HTR-8/SVneo (cell line): ENCODE measurements at places on chromosomes 5 and 9.

- no peak for DNase-seq
These were observed 75.9 kb downstream of the SLC38A9 start for GRCh38 chr5:55636177-55636576.

DNA sequence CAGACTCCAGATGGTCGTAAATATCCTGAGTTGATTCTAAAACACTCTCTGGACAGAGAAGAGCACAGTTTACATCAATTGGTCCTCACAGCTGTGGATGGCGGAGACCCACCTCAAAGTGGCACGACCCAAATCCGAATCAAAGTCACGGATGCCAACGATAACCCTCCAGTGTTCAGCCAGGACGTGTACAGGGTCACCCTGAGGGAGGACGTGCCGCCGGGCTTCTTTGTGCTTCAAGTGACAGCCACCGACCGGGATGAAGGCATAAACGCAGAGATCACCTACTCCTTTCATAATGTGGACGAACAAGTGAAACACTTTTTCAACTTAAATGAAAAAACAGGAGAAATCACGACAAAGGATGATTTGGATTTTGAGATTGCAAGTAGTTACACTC lies 891 bp downstream of the PCDHGB2 start:
- no peak for DNase-seq

- DNase-seq: no peak
These were observed 397.5 kb downstream of the IRX2 start for GRCh38 chr5:2353871-2354440.

DNA sequence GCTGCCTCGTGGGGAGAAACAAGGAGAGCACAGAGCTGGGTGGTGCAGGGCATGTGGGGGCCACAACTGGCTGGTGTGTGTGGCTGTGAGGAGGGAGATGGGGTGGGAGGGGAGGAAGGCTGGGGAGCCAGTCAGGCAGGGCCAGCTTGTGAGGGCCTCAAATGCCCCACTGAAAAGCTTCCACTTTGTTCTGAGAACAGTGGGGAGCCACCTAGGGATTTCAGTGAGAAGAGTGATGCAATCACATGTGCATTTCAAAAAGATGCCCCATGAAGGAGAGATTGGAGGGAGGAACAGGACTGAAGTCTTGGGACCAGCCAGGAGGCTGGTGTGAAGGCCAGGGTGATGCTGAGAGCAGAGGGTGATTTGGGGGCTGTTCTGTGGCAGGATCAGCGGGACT lies 1.3 kb downstream of the OR13J1 start:
- DNase-seq: no peak

- DNase-seq: no peak
These were observed 423.2 kb upstream of the SGCD start for GRCh38 chr5:155903791-155904190.

- peak; percentile 56 for DNase-seq
These were observed 152.1 kb downstream of the FSTL4 start for GRCh38 chr5:133460172-133460758.

- no peak for DNase-seq
These were observed 149.7 kb upstream of the ADAMTS16 start for GRCh38 chr5:4990462-4990861.

DNA sequence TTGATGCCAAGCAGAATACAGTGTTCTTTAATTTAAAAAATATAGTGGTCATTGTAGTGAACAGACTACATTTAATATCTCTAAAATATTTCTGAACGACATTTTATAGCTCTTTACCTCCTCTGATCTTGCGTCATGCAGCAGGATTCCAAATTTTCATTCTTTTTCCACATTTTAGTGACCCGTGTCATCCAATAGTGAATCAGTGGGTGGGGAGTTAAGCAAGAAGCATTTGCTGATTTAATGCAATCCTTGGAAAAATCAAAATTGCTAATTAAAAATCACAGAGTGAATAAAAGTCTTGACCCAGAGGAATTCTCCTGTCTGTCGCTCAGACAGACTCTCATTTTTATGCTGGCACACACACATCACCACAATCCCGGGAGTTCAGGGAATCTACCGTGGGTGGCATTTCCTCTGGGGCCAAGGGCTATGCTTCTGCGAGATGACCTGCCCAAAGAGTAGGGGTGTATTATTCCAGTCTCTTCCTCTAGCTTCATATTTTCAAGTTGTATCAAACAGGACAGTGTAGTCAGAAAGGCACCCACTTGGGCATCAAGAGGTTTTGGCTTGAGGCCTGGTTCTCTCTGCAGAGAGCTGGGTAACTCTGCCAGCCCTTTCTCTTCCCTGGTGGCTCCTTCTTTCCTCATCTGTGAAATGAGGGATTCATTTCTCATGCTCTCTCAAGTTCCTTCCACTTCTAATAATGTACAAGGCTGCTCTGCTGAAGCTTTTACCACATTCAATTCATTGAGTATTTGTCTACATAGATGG lies 24.8 kb upstream of the OTP start:
- DNase-seq: no peak

DNA sequence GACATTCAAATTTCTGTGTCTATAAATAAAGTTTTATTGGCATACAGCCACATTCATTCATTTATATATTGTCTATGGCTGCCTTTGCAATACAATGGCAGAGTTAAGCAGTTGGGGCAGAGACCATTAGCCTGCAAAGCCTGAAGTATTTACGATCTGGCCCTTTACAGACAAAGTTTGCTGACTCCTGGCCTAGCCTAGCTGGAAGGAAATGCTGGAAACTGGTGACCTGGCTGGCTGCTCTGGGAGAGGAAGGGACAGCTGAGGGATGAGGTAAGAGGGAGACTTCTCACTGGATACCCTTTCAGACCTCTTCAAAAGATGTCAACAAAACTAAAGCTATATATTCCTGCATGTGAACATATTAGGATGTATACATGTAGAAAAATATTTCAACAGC lies 66.0 kb upstream of the PPARGC1B start:
- DNase-seq: no peak

DNA sequence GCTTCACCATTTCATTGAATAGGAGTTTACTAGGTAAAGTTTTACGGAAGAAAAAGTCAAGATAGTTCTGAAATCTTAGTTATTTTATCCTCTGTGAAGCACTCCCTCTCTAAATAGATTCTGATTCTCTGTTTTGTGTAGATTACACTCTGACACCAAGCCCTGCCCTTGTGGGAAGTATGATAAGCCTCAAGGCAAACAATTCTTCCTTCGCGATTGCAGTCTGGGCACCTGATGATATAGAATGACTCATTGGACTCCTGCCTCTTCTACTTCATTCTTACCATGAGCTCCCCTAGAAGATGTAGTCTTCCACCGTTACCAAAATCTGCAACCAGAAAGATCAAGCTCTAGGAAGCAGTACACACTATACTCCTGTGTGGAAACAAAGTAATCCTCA lies 626.9 kb upstream of the PTGER4 start:
- DNase-seq: no peak

DNA sequence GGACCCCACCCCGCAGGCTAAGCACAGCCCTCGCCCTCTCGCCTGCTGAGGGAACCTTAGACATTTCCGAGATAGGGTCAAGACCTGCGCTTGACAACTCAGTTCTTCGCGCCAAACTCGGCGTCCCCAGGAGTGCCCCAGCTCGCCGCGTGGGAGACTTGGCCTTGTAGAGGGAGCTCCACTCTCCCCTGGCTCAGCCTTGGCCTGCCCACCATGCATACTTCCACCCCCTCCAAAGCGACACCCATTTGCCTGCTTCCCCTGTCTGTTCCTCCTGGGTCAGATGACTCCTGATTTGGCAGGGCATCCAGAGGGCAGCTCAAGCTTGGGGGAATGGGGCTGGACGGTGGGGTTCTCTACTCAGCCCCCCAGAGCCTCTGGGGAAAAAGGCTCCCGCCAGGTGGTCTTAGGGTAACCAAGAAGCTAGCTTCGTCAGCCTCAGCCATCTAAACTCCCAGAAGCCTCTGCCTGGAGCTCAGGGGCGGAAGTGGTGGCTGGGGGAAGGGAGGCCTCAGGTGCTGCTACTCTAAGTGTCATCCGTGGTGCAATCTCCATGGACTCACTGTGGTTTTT lies 560 bp downstream of the DOCK2 start:
- no peak for DNase-seq

- DNase-seq: no peak
These were observed 38.0 kb upstream of the UBTD2 start for GRCh38 chr5:172321593-172321992.

- DNase-seq: no peak
These were observed 22.5 kb downstream of the C5orf47 start for GRCh38 chr5:174011441-174011840.

- DNase-seq: no peak
These were observed 273.2 kb downstream of the SH3GL2 start for GRCh38 chr9:17852108-17852507.

- DNase-seq: no peak
These were observed 41.9 kb upstream of the CFAP157 start for GRCh38 chr9:127664678-127665507.

DNA sequence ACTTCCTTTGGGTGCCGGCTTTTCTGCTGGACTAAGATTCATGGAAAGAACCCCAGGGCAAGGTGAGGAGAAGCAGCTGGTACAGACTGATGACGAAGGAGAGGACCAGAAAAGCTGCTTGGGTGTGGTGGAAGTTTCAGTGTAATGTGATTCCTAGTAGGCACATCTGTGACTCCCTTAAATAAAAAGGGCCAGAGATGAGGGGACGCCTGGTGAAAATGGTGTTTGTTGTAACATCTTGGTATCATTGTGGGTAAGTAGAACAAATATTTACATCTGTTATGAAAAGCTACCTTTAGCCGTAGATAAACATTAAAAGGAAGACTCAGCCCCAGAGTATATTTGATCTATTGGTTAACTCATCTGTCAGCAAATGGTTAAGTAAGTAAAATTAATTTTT lies 33.8 kb downstream of the OTULINL start:
- no peak for DNase-seq

DNA sequence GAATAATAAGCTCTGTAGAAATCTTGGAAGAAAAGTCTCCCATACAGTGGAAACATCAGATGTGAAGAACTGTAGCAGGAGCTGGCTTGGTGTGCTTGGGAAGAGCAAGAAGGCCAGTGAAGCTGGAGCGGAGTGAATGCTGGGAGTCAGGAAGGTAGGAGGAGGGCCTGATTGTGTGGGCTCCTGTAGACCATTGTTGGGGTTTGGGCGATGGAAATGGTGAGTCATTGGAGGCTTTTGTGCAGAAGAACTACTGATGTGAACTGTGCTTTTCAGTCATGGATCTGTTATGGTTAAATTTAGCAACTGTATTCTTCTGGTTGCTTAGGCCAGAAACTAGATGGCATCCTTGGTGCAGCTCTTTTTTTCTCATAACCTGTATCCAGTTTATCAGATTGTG lies 2.3 kb downstream of the ICE1 start:
- DNase-seq: no peak

DNA sequence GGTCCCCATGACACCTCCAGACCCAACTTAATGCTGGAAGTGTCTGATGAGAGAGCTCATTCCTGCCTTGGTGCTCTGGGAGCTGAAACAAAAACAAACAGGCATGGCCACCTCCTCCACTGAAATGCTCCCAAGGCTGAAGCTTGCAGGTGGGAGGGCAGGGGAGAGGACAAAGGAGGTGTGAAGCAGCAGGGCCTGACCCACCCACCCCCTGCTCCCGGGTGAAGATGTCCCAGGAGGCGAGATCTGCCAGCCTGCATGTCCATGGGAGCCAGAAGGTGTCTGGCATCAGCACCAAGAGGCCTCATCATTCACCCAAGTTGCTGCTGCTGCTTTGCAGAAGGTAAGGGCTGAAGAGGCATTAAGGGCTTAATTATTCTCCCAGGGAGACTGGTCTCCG lies 4.2 kb upstream of the CCIN start:
- no peak for DNase-seq

DNA sequence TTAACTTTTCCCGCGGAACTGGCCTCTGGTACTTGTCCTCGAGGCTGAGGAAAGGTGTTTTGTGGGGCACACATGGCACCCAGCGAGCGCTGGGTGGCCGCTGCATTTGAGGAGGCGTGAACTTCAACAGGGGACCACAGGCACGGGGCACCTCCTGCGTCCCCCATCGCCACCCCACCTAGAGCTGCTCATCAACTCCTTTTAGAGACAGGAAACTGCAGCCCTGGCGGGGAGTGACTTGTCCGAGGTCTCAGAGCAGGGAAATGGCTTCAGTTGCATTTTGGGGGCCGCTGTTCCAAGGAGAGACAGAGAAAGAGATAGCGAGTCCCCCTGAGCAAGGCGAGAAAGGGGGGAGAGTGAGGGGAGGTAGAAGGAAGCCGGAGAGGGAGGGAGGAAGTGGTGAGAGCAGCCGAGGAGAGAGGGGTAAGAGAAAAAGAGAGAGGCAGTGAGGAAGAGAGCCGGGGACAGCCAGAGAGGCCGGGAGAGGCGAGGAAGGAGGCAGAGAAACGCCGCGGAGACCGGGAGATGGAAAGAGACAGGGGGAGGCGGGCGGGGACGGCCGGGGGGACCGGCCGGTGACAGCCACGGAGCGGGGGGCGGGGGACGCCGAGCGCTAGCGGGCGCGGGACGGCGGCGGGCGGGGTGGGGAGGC lies 12.5 kb upstream of the LHX2 start:
- no peak for DNase-seq

DNA sequence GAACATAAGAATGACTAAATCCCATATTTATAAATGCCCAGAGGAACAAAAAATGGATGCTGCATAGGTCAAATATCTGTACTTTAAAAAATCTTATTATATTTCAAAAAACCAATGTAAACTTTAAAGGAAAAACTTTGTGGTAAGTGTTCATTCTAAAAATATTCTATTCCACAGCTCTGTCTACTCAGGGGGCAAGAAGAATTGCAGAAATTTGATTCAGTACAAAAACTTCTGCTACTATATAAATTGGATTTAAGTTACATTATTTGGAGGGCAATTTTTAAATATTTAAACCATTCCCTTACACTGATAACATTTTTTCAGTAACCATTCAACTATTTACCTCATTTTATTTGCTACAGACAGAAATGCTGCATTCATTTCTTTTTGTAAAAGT lies 32.1 kb downstream of the NFIB start:
- no peak for DNase-seq

DNA sequence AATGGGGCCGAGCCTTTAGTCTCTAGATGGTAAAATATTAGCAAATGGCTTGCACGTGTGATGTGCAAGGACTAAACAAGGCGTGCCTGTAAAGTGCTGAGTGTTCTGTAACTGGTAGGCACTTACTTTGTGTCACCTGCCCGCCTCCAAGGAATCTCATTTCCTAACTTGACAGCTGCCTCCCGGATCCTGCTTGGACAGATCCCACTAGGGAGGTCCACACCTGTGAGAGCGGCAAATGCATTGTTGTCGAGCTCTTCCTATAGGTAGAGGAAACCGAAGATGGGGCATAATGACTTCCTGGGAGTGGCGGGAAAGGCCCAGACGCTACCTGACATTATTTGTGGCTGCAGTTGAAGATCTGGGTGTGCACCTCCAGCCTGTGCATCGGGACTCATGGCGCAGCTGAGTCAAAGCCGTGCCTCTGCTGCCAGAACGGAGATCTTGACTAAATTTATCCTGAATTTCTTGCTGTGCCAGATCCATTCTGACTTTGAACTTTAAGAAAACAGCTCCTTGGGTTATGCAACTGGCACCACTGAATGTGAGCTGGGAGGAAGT lies 79.8 kb downstream of the TENT4A start:
- DNase-seq: no peak

- DNase-seq: no peak
These were observed 121.8 kb downstream of the SEMA6A start for GRCh38 chr5:116452774-116453368.
